ENCODE measurements at places on chromosomes 2 and 18.

GRCh38 chr18:33745151-33745795, 167.3 kb downstream of the ASXL3 start:
- no peak for DNase-seq

DNA sequence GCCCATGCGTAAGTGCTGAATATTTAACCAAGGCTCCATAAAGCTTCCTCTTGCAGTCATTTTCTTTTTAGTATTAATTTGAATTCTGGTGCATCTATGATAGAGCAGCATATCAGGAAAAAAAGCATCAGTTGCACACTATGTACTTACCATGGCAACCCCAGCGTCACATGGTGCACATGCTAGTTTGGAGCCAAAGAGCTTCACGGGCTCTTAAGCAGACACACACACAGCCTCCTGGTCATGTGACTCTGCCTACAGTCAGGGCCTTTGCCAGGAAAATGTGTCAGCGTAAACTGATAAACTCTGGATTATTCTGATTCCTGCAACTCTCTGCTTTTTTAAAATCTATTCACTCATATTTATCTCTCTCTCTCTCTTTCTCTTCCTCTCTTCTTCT, 30.2 kb downstream of the NYAP2 start:
- no peak for DNase-seq

DNA sequence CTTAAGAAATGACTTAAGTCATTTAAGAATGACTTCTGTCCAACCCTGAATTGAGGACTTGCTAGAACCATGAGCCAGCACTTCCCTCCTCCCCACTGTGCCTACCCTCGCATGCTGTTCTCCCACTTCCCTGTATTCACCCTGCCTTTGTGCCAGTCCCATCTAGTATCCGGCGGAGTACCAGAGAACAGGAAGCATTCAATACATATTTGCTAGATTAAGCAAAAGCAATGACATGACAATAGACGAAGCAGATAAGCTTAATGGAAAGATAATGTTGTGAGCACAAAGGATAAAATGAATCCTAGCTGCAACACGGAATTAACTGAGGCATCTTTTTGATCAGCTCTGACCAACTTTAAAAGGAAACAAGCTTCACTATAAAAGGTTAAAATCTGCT, 328.5 kb downstream of the TDRD15 start:
- no peak for DNase-seq

DNA sequence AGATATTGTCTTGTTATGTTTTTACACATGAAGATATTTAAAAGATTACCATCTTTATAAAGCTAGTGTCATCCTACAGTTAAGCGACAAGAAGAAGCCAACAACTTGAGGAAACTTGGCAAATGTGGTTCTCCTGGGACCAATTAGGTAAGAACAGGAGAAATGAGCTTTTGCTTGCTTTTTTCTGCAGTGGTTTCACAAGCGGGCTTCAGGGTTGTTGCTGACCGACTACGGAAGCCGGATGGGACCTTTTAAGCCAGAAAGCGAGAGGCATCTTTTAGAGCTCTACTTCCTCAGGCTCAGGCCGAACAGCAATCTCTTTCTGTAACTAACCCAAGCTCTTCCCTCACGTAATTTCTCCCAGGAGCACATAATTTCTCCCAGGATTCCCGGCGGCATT, 256.5 kb downstream of the CNTNAP5 start:
- DNase-seq = no peak

GRCh38 chr2:240913810-240914644, 7.9 kb downstream of the CROCC2 start:
- no peak for DNase-seq

DNA sequence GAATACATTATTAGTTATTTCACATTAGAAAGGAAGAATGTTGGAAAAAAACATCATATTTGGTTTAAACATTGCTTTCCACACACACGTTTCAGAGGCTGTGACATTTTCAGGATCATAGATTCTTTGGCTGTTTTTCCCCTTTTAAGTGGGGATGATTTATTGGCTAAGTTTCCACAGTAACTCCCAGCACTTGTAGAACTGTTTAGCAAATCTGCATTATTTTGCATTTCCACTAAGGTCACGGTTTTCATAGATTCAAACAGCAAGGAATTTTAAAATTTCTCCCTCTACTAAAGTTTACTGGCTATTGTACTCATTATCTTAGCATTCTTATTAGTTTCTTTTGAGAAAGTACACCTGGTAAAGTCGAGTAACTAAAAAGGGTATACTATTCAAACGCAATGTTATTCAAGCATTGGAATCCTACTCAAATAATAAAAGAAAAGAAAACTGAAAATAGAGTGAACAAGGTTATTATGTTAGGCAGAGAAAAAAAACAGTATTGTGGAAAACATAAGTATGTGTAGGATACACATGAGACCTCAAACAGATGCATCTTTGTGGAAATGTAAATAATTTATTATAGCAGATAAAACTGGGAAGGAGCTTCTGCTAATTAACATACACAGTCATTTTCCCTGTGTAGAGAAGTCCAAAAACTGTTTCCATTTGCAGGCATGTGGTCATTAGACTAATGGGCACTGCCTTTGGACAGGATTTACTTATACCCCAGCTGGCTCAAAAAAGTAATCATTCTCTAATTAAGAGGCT, 633.8 kb downstream of the NRXN1 start:
- no peak for DNase-seq

- no peak for DNase-seq
These were observed 29.4 kb upstream of the FN1 start for GRCh38 chr2:215465256-215465655.

DNA sequence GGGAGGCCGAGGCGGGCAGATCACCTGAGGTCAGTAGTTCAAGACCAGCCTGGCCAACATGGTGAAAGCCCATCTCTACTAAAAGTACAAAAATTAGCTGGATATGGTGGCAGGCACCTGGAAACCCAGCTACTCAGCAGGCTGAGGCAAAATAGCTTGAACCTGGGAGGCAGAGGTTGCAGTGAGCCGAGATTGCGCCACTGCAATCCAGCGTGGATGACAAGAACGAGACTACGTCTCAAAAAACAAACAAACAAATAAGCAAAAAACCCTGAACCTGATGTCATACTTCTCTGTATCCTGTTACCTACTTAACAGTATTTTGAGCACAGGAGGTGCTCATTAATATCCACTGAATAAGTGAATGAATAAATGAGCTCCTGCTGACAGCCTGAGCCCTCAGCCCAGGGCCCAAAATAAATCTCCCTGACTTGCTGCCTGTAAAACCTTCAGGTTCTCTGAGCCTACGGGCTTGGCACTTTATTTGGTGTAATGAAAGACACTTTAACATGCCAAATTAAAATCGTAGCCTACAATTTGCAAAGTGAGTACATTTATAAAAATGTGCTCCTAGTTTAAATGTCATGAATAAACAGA, 215.1 kb downstream of the ZNF385B start:
- DNase-seq = no peak

DNA sequence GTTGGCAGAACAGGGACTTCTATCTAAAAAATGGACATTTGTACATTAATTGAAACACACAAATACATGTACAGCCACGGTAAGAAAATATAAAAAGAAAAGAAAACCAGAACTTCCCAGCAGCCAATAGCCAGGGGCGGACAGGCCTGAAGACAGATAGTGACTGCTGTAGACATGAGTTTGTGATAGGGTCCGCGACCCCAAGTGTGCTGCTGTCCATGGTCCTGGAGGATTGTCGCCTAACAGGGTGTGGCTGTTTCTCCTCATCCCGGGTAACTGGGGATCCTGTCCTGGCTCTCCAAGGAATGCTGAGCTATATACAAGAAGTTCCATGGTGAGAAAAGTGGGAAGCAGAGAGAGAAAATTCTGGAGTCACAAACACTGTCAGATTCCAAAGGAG, 266.5 kb upstream of the SALL3 start:
- DNase-seq = no peak

- DNase-seq = no peak
These were observed 117.0 kb downstream of the DOCK10 start for GRCh38 chr2:224925061-224925809.

- DNase-seq = peak; percentile 81
These were observed 25.2 kb upstream of the CYTIP start for GRCh38 chr2:157468931-157469708.

GRCh38 chr2:17800693-17801458, 15.4 kb upstream of the MSGN1 start:
- DNase-seq = no peak

DNA sequence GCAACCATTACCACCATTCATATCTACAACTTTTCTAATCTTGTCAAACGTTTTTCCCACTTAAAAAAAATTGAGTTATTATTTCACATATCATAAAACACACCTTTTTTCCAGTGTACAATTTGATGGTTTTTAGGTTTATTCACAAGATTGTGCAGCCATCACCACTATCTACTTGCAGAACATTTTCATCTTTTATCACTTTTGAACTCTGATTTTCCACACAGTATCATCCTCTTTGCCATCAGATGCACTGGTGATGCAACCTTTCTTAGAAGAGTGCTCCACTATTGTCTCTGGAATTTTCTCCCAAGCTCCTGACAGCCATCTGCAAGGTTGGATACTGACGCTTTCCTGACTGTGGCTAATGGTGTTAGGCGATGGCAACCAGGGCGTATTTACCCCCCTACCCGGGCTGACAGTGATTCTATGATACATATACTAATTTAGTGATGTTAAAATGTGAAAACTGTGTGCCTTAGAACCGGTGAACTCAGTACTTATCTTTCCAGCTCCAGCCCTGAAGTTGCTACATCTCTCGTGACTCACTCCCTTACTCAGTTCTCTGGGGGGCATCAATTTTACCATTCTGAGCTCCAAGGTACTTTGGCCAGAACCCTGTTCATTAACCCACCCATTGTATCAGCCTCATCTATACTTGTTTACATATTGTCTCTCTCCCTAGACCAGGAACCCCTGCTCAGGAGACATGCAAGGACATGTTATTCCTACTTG, 105.4 kb upstream of the SPRED2 start:
- DNase-seq = no peak

- DNase-seq = no peak
These were observed 550.2 kb downstream of the STK39 start for GRCh38 chr2:167697194-167697593.

- DNase-seq = peak; percentile 68
These were observed 22.9 kb upstream of the SPP2 start for GRCh38 chr2:234027641-234028040.

DNA sequence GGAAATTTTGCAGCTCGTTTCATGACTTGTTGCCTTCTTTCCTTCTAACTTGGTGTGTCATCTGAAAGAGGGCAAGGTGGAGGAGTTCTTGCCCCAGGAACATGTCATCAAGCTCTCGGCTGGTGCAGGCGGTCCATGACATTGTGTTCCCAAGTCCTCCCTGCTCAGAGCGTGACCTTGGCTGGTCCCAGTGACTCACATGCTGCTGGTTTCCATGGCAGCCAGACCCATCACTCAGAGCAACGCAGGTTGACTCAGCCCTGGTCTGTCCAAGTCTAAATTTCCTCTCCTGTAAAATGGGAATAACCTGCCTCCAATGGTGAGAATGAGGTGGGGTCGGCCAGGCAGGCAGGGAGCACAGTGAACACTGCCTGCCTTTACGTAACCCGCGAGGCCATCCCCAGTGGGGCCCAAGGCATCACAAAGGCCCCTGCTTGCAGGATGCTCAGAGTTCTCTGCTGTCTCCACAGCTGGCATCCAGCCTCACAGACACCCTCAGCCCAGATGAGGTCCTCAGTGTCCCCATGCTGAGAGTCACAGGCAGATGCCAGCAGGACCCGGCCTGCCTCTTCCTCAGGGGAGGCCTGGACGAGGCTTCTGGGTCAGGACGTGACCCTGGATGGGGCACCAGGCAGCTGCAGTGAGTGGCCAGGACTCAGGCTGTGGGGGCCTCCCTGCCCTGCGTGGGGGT, 143.7 kb downstream of the TPO start:
- DNase-seq = peak; percentile 97

DNA sequence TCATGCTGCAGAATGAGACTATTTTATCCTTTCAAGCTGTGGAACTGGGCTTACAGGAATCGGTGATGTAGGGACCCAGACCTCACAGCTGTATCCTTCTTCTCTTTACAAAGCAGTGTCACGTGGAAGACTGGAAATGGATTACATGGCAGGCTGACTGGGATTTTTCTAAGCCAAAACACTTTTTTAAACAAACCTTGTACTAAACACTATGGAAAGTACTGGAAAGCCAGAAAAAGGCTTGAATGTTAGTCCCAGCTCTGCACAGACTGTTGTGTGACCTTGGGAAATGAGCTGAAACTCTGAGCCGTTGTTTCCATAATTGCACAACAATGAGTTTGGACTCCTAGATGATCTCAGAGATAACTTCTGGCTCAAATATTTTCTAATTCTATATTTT, 7.6 kb upstream of the ADAM23 start:
- DNase-seq = no peak

- no peak for DNase-seq
These were observed 288.5 kb upstream of the SLC8A1 start for GRCh38 chr2:40740419-40740818.

GRCh38 chr2:68206793-68207192, 45.5 kb downstream of the PPP3R1 start:
- no peak for DNase-seq

- DNase-seq = no peak
These were observed 182.4 kb upstream of the TANK start for GRCh38 chr2:160977854-160978253.

DNA sequence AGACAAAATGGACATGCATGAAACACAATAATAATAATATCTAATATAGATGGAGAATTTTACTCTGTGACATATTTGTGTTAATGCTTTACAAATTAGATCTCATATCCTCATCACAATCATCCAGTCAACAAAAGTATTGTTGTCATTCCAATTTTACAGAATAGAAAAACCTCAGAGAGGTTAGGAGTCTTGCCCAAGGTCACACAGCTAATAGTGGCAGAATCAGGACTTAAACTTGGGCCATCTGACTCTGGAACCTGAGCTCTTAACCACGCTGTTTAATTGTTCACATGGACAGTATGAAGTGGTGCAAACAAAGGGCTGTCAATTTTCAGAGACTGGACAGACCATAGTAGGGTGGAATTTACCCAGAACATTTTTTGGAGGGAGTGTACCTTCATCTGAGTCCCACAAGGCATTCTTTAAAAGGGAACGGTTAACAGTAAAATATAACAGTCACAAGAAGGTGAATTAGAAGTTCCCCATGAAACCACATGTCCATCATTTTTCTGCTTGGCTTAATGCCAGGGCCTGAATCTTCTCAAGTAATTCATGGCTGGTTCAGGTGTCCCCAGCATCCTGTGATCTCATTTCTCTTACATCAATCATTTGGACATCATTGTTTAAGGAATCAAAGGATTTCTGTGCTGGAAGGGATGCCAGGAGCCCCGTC, 35.4 kb upstream of the CCDC93 start:
- DNase-seq = no peak

GRCh38 chr2:58798676-58799208, 557.6 kb upstream of the FANCL start:
- no peak for DNase-seq

- no peak for DNase-seq
These were observed 4.2 kb downstream of the MEIS1 start for GRCh38 chr2:66438891-66439811.

DNA sequence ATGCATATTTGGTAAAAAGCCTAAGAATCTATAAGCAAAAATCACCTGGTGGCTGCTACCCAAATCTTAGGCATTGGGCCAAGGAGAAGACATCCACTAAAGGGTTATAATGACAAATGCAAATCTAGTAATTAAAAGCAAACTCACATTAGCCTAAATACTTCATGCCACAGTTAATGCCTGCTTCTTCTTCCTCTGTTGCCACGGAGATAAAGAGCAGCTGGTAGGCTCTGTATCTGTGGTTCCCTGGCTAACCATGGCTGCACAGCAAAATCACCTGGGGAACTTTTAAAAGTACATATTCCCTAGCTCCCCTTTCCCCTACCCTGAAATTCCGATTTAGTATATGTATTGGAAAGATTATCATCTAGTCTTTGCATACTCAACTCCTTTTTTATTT, 114.3 kb downstream of the LNPK start:
- no peak for DNase-seq
